ENCODE measurements at places on chromosomes 13 and 19.

DNA sequence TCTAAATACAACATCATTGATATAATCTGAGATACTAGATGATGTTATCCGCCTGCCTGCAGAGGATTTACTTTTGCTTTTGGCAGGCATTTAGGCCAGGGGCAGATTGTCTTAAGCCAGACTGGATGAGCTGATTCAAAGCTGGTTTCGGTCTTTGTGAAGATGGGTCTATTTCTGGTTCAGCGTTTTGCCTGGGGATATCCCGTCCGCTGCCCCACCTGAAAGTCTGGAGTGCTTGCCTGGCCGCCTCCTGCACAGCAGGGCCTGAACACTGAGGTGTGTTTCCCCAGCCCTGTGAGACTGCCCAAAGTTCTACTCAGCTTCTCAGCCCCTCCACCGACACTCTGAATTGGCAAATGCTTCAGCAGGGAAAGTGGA is 149.7 kb downstream of the KATNAL1 start:
- DNase-seq, result no peak

GRCh38 chr13:51595416-51595815 is 11.2 kb downstream of the WDFY2 start:
- no peak for DNase-seq

DNA sequence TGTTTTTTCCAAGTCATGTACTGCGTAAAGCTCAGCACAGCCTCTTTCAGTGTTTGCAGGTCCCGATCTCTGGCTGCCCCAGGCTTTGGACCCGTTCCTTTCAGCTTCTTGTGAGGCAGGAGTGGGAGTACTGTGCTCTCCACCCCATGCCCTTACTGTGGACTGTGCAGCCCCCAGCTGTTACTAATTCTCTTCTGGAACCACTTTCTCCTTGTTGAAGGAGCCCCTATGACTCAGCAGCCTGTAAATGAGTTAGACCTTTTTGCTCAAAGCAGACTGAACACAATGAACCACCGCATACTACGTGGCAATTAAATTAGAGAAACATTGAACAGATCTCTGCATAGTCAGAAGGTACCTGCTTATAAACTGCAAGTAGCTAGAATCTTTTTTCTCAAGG is 39.0 kb downstream of the SERTM1 start:
- DNase-seq, result no peak

DNA sequence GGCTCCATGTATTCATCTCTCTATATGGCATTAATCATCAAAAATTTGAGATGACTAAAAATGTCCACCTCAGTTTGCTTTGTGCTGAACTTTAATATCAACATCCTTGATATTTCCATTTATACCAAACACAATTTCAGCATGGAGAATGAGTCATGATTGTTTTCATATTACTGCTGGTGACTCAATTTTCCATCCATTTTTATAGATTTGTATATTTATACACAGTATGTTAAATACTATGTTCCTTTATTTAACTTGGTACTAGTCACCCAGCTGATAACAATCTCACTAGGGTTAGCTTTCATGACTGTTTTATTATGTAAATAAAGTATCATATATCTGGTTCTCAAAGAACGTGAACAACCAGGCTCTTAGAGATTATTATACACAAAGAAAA is 1255.1 kb downstream of the SLITRK1 start:
- no peak for DNase-seq

DNA sequence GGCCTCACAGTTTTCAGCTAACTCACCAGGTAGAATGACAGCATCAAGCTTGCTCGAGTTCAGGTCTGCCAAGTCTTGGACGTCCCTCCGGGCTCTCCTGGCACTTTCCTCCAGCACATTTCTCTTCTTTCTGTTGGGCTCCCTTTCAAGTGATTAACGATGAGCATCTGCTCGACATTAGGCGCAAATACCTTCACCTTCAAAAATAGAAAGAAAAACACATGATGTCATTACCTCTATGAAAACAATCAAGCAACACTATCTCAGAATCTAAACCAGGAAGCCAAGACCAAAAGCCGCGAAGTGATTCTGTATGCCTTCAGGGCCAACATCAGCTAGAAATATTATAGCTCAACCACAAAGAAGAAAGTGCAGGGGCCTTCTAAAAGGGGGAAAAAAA is 15.4 kb upstream of the CLN5 start:
- DNase-seq, result no peak

- DNase-seq, result no peak
Measured at GRCh38 chr13:112768795-112769481, 79.1 kb downstream of the ATP11A start.

DNA sequence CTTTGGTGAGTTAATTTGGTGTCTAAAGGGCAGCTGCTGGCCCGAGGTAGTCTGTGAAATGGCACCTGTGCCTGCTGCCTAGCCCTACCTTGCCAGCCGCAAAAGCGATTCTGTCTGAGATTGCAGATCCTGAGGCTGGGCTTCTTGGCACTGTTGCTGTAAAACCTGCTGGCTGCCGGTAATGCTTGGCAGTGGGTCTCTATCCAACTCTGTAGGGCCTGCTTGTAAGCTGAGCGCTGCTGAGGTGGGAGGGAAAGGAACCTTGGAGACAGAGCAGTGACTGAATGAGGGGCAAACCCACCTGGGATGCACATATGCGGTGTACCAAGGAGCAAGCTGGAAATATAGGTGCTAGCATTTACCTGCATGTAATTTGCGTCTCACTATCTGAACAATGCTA is 11.7 kb downstream of the LCP1 start:
- no peak for DNase-seq

GRCh38 chr13:72424059-72424458 is 303.4 kb downstream of the MZT1 start:
- DNase-seq, result no peak

GRCh38 chr19:12872941-12873890 is 8.0 kb downstream of the DNASE2 start:
- no peak for DNase-seq

GRCh38 chr13:31167490-31167889 is 5.8 kb upstream of the HSPH1 start:
- DNase-seq, result no peak

DNA sequence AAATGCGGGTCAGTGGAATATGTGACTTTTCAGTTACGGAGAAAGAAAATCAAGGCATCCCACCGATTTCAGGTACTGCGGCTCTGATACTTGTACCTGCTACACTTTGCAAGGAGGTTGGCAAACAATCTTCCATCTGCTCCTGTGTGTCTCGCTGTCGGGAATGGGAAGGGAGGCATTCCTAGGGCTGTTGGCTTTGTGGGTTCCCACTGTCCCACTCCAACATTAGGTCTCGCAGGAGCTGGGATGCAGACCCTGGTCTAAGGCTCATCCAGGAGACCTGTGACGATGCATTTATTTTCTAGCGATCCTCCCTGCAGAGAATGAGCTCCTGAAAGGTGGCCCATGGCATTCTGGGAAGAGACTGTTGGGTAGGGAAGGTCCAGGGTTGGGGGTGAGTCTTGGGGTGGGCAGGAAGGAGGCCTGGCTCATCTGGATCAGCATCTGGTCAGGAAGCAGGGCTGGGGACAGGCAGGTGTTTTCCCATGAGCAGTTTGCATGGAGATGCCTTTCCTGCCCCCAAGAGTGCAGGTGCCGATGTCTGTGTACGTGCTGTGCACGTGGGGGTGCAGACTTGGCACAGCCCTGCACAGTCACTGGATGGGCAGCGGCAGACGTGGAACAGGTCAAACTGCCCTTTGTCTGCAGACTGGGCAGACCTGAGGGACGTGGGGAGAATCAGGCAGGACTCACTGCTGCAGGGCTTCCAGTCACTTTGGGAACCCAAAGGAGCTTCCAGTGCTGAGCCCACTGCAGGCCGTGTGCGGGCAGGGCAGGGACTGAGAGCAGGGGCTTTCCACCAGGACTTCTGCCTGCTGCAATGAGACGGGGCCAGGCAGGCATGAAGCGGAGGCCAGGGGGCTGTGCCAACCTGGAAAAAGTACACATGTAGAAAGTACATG is 152.4 kb downstream of the TEX29 start:
- DNase-seq, result no peak

- DNase-seq, result peak; percentile 97
Measured at GRCh38 chr19:41859618-41860418, at the start of gene RPS19. TSS of gene RPS19 (plus strand) at chr19:41860255. CDS start at chr19:41860775, 520 bp downstream.

DNA sequence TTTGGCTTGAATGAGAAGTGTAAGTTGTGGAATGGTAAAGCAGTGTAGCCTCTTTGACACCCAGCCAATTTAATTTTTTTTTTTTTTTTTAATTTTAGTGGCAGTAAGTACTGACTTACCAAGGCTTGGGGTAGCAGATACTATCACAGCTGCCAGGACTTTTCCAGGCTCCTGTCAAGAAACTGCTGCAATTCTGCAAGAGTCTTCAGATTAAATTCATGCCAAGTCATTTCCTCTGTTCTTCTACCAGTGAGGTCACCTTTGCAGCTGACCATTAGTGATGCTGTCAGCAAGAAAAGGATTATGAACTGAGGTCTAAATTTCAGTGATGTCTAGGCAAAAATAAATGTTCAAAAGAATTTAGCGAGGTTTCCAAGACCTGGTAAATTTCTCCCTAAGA is 91.2 kb downstream of the GGACT start:
- DNase-seq, result no peak

- no peak for DNase-seq
Measured at GRCh38 chr13:31042481-31043165, 110.2 kb downstream of the TEX26 start.

GRCh38 chr19:30802424-30803013 is 430.3 kb downstream of the ZNF536 start:
- no peak for DNase-seq

DNA sequence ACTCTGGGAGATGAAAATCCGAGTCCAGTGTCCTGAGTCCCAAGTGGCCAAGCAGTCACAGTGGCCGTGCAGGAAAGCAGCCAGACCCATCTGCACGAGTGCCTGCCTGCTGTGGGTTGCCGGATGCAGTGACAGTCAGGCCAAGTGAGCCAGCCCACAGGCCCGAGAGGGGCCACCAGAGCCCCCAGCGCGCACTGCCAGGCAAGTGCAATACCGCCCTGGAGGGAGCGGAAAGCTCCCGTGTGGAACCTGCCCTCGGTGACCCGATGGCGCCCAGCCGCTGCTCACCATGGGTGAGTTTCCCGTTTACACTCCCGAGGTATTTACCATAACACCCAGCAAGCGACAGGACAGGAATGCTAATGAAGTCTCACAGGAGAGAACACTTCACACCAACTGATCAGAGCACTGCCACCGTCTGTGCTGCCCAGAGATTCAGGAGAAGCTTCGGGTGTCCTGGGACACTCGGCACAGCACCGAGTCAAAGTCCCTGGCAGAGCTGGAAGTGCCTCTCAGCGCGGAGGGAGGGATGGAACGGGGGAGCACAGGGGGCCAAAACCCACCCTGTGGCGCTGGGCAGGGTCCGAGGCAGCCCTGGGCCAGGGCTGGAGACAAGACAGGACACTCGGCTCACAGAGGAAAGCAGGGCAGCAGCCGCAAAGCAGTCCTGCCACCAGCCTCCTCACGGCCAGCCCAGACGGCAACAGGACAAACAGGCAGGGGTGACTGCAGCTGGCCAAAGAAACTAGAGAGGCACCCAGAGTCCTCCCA is 21.3 kb upstream of the TINCR start:
- DNase-seq, result no peak

- DNase-seq, result no peak
Measured at GRCh38 chr19:5718037-5718578, 1.8 kb downstream of the LONP1 start.

DNA sequence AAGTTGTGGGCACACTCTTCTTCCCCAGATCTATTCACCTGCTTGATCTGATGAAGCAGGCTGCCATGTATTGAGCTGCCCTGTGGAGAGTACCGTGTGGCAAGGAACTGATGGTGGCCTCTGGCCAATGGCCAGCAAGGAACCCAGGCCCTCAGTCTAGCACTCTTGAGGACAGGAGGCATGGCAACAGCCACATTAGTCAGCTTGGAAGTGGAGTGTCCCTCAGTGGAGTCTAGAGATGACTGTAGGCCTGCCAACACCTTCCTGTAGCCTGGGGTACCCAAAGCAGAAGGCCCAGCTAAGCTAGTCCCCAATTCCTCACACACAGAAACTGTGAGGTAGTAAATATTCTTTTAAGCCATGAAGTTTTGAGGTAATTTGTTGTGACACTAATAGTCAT is 412.5 kb downstream of the DACH1 start:
- no peak for DNase-seq

DNA sequence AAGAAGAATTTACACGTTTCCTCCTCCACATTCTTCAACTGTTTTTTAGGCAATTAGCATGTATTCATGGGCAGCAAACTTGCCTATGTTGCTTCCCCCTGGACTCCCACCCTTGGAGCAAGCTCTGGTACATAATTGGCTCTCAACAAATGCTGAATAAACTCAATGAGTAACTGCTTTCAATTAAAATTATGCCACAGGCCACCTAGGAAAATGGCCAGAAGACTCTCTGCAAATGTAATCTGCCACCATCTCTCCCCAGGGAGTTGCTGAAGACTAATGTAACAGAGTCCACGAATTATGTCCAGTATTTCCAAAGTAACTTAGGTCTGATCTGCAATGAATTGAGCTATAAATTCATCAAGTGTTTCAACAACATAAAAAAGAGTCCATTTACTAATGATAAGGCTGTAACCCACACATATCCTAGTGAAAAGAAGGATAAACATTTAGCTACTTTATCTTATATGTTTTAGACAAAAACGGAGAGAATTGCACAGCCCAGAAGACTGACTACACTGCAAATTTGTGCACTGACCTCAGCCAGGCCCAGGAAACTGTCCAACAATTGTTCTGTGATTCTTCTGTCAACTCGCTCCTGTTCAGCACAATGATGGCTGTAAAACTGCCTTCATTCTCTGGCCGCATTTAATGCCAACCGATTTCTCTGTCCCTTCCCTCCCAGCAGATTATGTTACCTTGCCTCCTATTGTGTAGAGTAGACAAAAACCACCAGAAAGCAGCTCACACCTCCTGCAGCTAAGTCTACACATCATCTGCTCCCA is 808.6 kb upstream of the ARGLU1 start:
- DNase-seq, result no peak

DNA sequence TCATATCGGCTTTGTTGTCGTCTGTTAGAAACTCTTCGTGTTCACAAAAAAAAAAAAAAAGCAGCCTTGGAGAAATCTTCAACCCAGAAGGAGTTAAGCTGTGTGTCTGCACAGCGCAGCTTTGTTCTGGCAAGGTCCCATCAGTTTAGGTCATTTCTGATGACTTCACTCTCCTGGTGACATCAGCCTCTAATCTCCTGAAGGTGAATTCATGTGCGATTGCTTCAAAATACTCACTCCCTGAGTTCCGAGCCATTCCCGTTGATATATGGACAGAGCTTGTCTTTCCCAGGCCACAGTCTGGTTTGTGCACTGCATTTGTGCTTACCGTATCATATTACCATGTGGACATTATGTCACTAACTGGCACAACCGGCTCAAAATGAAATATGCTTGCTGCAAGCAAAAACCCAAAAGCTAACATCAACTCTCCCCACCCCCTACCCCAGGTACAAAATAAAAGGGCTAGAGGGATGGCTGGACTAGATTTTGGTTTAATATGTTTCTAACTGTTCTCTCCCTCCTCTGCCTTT is 342.4 kb downstream of the KCNRG start:
- no peak for DNase-seq

- DNase-seq, result no peak
Measured at GRCh38 chr19:45952686-45953505, 20.8 kb downstream of the NOVA2 start.

- DNase-seq, result no peak
Measured at GRCh38 chr19:49355909-49356353, 6.3 kb downstream of the TEAD2 start.

GRCh38 chr13:111943229-111943795 is 123.6 kb upstream of the SOX1 start:
- DNase-seq, result no peak
